ENCODE measurements at places on chromosomes 4 and X. TPM values are rescaled to one million over a fixed set of nuclear protein-coding genes. Genes with fewer than 3 reads are reported as not detected.

Gene FANCB
- 5.1 TPM for total RNA-seq

Gene XG
- 0.60 TPM for total RNA-seq

Gene RTL9
- total RNA-seq, result not detected

Gene TLR10
- not detected for total RNA-seq

Gene IL9R
- 0.07 TPM for total RNA-seq

Gene PDE6B
- 3.9 TPM for total RNA-seq

Gene PJA1
- total RNA-seq, result 20.5 TPM

Gene USP17L13
- total RNA-seq, result not detected

Gene HPGD
- total RNA-seq, result not detected

Gene PAGE1
- not detected for total RNA-seq

Gene LEF1
- total RNA-seq, result not detected

Gene TACR3
- total RNA-seq, result not detected

Gene SPACA5
- total RNA-seq, result not detected

Gene JAKMIP1
- not detected for total RNA-seq

Gene RAB39B
- total RNA-seq, result 0.07 TPM

Gene NEIL3
- total RNA-seq, result 8.1 TPM

Gene COL4A6
- 1.5 TPM for total RNA-seq

Gene FRAS1
- total RNA-seq, result 26.8 TPM

Gene ZNF827
- total RNA-seq, result 4.1 TPM

Gene AFM
- not detected for total RNA-seq

Gene PAGE5
- not detected for total RNA-seq

Gene MAP9
- total RNA-seq, result 0.04 TPM

Gene ENPEP
- total RNA-seq, result not detected

Gene GABRE
- total RNA-seq, result 3.7 TPM

Gene SLITRK4
- total RNA-seq, result 1.6 TPM

Gene ARHGAP36
- total RNA-seq, result not detected

Gene CT83
- total RNA-seq, result not detected

Gene UCP1
- not detected for total RNA-seq

Gene MORF4L2
- 695 TPM for total RNA-seq

Gene SSX3
- total RNA-seq, result not detected

Gene DMRTC1B
- not detected for total RNA-seq

Gene IQSEC2
- 3.9 TPM for total RNA-seq

Gene VAMP7
- 46.3 TPM for total RNA-seq

Gene SYNPO2
- total RNA-seq, result 0.18 TPM

Gene SPANXN3
- not detected for total RNA-seq

Gene SLC9B1
- total RNA-seq, result 0.59 TPM

Gene DCTD
- total RNA-seq, result 79.5 TPM

Gene MAGEB17
- not detected for total RNA-seq

Gene MTNR1A
- total RNA-seq, result not detected

Gene CFAP299
- 0.13 TPM for total RNA-seq

Gene DUSP21
- total RNA-seq, result not detected
